CD8-positive, alpha-beta memory T cell (primary cell): ENCODE measurements at places on chromosomes 6 and 20.

DNA sequence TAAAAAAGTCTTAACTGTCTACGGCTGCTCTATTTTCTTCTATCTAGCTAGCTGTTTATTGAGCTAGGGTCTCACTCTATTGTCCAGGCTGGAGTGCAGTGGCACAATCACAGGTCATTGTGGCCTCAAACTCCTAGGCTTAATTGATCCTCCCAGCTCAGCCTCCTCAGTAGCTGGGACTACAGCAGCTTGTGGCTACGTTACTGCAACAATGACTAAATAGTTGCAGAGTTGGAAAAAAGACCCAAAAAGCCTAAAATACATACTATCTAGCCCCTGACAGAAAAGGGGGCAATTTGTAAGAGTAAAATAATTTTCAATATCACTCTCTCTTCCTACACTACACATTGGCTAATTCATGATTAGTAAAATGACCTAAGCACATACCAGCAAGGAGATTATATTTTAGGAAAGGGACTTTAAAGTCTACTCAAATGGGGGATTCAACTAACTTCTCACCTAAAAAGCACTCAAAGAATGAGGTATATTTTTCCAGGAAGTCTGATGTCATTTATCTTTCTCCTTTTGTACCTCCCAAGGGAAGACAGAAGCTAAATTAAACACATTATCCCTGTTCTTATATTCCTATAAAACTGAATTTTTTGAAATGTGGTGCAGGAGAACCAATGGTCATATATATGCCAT is 82.8 kb downstream of the ZMYND8 start:
- no peak for DNase-seq

- no peak for DNase-seq
Measured at GRCh38 chr20:46712056-46712636, 2.7 kb downstream of the SLC2A10 start.

- no peak for DNase-seq
Measured at GRCh38 chr20:45866454-45866853, 9.0 kb downstream of the ZSWIM3 start.

GRCh38 chr20:37316775-37317170 is 27.3 kb downstream of the MANBAL start:
- DNase-seq: no peak

- DNase-seq: no peak
Measured at GRCh38 chr6:15365273-15365687, 119.4 kb downstream of the JARID2 start.

DNA sequence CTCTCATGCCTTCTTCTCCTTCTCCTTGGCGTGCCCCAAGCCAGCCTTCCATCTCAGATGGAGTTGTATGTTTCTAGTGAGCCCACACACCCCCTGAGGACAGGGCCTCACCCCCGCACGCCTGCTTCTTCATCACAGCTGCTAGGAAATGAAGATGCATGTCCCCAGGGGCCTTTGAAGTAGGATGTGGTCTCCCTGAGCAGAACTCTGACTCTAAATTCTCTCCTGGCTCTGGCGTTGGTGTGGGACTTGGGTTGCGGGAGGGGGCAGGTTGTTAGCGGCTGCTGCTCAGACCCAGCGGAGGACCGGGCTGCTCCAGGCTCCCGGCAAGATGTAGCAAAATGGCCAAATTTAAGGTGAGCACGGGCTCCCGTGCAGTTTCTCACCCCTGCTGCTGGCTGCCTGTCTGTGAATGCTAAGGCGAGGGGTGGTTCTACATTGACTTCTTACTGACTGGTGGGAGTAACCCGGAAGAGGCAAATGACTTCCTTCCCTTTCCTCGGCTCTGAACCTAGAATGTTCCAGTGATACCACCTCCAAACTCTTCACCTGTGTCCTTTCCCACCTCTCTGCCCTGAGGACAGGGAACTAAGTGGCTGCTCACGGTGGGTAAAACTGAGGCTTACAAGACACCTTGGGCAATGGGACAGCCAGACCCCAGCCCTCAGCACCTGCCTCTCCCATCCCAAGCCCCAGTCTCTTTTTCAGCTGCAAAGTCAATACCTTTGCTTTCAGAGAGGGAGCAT is 8.8 kb downstream of the SYNJ2 start:
- DNase-seq: no peak

DNA sequence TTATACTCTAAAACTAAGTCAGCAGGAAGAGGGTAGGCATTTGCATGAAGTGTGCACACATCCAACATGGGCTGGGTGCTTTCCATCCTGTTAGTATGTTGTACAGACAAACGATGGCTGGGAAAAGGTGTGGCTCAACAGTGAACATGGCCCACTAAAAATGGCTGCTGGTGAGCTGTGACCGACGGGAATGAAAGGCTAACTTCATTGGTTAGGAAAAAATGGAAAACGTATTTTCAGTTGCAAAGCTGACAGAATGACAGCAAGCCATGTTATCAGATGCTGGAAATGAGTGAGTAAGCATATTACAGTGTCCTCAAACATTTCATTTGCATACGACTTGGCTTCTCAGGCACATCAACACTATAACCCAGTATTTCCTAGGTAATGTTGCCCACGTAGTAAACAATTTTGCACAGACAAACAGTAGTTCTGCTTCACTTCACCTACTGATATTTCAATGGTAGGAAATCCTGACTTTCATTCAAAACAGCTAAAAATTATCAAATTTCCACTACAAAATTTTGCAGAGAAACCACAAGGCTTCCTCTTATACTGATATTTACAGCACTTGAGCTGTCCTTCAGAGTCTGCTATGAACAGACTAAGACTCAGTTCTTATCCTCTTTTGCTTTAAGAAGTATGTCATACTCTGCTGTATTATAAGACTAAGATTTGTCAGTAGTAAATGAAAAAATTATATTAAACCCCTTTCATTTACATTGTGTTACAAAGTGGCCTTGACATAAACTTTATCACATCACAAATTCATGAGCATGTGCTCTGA is 98.9 kb downstream of the IRF4 start:
- DNase-seq: no peak

GRCh38 chr20:59141818-59142581 is 21.6 kb upstream of the ZNF831 start:
- DNase-seq: no peak

DNA sequence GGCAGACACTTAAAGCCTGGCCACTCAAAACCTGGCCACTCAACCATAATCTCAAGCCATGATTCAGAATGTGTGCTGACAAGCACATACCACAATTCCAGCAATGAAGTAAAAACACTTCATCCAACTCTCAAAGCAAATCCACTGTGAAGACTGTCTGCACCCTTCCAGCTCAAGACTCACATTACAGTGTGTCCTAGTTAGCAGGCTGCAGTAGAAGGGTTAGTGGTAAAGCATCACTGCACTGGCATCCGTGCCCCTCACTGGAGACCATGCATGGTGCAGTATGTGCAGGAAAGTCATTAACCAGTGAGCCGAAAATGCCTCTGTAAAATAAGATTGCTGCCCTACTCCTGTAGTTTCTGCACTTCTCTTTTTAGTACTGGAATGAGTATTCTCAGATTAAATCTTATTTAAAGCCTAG is 43.4 kb downstream of the SLC23A2 start:
- no peak for DNase-seq

DNA sequence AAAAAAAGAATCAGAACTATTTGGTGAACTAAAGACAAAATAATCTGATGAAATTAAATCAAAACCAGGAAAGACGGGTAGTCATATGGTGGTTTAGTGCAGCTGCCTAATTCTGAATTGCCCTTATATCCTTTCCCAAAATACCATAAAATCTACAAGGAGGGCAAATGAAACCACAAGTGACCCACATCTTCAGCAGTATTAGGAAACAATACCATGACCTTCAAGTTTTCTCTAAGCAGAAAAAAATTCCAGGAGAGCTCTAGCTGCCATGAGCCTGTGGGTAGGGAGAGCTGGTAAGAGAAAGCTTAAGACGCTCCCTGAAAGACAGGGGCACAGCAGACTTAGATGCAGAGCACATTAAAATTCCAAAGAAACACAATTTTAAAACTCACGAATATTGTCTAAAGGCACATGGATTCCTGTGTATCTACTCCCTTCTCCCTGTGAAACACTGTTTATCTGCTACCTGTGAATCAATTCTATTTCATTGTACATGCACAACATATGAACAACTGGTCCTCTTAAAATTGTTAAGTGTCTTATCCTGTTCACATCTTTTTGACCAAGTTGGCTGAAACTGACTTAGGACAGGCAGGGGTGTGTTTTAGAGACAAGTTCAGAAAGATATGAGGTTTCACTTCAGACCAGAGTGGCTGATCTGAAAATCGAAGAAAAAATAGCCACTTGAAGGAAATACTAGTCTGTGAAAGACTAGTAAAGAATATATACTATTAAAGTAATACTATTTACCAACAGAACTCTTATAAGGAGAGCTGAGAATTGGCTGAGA is 153.6 kb upstream of the SHLD1 start:
- DNase-seq: no peak

DNA sequence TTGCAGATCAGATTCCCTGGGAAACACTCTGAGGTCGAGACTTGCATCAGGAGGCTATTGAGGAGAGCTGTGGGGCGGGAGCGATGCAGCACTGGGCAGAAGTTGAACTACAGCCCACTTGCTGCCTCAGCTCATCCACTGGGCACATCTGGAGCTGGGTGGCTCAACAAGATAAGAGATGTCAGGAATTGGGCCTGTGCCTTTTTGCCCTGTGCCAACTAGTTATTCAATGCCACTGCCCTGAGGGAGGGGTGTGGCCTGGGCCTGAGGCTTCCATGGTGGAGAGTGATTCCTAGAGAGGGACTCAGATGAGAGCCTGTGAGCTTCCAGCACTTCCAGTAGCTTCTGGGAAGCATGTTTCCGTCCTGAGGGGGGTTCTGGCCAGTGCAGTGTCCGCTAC is 32.7 kb downstream of the BRPF3 start:
- no peak for DNase-seq

GRCh38 chr6:135183002-135183531 is 2.0 kb downstream of the MYB start:
- DNase-seq: peak; percentile 60

DNA sequence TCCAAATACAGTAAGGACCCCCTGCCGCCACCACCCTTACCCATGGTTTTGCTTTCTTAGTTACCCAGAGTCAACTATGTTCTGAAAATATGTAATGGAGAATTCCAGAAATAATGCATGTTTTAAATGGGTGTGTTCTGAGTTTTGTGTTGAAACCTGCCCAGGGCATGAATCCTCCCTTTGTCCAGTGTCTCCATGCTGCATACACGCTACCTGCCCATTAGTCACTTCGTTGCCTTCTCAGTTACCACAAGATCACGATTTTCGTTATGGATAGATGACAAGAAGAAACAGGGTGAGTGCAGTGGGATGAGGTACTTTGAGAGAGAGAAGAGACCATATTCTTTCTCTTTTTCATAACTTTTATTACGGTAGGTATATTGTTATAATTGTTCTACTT is 10.6 kb downstream of the FARS2 start:
- no peak for DNase-seq

DNA sequence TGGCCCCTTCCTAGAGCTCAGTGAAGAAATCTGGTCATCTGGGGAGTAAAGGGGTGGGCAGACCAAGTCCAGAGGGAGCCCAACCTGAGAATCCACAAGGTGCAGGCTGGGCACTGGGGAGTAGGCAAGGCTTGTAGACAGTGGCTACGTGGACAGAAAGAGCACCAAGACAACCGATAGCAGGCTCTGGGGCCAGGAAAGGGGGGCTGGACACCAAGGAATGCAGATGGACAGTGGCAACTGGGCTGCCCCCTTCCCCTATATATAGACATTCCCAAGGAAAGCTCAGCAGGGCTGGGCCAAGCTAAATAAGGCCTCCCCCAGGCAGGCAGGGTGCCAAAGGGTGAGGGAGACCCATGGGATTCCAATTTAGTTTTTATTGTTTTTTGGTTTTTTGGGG is 1.5 kb upstream of the TNNC2 start:
- no peak for DNase-seq

GRCh38 chr6:113449051-113449450 is 408.1 kb upstream of the MARCKS start:
- DNase-seq: no peak

DNA sequence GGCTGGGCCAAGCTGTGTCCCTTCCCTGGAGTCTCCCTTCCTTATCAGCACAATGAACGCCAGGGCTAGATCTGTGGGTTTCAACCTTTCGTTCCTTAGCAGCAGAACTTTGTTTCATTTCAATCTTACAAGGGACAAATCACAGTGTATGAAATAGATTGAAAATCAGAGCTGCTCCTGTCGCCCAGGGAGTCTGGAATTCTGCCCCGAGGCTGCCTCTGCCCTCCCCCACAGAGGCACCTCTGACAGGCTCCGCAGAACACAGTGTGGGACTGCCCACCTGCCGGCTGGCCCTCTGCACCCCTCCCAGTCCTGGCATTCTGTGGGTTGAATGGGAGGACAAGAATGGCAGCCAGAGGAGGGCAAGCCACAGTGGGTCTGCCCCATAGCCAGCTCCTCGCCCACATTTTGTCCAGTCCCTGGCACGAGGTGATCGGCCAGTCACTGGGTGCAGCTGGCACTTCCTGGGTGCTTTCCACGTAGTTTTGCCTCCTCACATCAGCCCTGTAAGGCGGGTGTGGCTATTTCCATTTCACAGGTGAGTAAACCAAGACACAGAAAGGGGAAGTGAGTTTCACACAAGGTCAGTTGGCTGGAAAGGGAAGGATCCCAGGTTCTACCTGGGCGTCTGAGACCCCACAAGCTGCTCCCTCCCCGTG is 26.1 kb downstream of the MANBAL start:
- no peak for DNase-seq

DNA sequence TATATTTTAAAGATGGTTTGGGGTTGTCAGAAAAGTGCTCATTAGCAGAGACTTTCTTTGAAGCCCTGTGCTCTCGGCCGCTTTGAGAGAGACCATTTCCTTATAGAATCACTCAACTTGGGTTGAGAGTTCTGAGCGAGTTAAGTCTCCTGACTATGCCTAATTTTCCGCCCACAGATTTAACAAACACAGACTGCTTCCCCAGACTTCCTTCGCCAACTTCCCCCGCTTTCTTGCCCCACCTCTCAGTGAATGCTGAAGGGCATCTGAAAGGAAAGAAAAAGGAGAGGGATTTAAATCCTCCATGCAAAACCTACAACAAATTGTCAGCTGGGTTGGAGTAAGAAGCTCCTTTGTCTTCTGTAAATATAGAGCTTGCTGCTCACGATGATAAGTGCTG is 224.0 kb downstream of the EYA2 start:
- no peak for DNase-seq

DNA sequence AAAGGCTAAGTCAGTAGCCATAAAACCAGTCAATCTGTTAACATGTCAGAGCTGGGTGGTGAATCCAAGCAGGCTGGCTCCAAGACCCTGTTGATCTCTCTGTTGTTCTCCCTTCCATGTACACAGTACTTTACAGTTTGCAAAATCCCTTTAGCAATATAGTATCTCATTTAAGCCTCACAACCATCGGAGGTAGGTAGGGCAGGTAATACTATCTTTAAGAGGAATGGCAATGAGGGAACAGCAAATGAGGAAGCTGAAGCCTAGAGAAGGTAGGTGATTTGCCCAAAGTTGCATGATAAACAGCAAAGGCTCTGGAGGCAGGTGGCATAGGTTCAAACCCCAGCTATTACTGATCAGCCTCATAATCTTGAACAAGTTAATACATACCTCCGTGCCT is 34.7 kb upstream of the ARFGEF2 start:
- no peak for DNase-seq

- no peak for DNase-seq
Measured at GRCh38 chr6:49528571-49528970, 21.9 kb upstream of the C6orf141 start.
